Stimulated activated CD8-positive, alpha-beta memory T cell treated with anti-CD3 and anti-CD28 coated beads, Interleukin-2, amount 100 ng/mL, for 1 hour (primary cell): ENCODE measurements at places on chromosomes 1 and 21.

GRCh38 chr1:30051777-30052176 is 671.6 kb downstream of the MATN1 start:
- DNase-seq, result no peak

DNA sequence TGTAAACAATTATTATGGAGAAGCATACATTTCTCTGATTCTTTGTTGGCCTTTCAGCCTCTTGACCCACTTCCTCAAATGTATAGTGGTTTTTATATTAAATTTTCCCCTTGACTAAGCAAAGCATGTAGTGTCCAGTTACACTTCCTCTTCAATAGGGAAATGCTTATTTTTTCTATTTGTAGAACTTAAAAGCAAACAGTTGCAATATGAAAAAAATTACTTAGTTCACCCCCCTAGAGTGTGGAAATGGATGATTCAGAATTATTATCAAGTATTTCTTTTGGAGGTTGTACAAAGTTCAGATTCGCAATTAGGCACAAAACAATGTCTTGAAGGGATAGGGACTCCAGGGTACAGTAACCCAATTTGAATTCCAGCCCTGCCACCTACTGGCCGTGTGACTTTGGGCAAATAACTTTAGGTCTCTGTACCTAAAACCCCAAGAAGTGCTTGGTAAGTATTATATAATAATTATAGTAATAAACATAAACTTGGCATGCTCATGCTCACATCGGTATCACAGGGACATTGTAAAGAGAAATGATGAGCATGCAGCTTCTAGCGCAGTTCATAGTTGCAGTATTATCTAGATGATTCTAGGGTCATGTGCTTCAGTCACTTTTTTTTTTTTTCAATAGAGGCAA is 28.6 kb upstream of the IFNGR2 start:
- peak; percentile 35 for DNase-seq

DNA sequence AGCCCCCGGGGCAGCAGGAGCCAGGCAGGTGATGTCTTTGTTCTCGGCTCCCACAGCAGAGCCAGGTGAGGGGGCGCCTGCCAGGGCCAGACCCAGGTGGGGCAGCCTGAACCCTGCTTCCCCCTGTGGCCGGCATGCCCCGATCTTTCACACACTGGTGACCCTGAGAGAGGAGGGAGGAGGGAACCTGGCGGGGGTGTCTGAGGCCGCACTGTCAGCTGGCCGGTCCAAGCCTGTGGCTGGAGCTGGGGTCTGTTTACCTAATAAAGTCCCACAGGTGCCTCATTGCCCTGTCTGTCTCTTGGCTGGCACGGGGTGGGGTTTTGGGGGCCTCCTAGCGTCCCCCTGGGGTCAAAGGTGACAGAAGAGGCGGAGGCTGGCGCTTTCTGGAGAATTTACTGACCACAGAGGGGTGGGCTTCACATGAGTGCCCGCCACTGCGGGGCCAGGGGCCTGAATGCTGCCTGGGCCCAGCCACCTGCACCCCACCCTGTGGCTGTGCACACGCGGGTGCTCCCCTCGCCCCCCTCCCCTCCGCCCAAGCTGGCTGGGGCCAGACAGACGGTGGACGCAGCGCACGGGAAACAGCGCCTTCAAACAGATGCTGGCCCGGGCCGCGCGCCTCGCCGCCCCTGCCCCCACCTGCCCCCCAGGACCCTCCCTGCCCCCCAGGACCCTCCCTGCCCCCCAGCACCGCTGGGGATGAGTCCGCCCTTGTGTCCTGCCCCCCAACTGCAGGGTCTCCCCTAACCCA is 5.8 kb downstream of the TMEM240 start:
- DNase-seq, result no peak

GRCh38 chr1:155979597-155980343 is 1.4 kb upstream of the ARHGEF2 start:
- DNase-seq, result no peak

DNA sequence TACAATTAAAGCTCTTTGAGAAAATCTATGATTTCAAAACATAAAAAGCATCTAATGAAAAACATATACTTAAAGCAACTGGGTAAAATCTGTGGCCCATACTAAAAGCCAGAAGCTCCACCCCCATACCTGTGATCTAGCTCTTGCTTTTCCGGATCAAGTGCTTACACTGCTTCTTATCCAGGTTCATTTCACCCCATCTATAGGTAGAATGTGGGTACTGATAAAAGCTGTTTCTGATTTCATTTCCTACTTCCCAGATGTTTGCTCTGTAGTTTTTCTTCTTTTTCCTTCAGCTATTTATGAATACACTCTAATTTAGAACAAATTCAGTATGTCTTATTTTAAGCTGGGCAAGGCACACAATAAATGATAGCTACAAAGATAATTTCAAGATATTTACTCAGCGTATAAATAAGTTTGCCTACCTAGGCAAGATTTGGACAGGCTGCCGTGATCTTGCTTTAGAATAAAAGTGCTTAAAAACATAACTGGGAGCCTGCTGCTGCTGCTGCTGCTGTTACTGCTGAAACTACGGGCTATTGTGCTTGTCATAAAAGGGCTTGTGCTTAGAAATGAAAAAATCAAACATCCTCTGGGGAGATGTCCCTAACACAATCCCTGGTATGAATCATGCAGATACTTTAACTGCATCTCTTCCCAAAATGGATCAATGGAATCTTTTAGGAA is 2.1 kb downstream of the SIPA1L2 start:
- no peak for DNase-seq

- DNase-seq, result no peak
These were observed 135.1 kb upstream of the F3 start for GRCh38 chr1:94676686-94677085.

GRCh38 chr1:165840423-165840822 is 13.0 kb downstream of the UCK2 start:
- DNase-seq, result no peak

DNA sequence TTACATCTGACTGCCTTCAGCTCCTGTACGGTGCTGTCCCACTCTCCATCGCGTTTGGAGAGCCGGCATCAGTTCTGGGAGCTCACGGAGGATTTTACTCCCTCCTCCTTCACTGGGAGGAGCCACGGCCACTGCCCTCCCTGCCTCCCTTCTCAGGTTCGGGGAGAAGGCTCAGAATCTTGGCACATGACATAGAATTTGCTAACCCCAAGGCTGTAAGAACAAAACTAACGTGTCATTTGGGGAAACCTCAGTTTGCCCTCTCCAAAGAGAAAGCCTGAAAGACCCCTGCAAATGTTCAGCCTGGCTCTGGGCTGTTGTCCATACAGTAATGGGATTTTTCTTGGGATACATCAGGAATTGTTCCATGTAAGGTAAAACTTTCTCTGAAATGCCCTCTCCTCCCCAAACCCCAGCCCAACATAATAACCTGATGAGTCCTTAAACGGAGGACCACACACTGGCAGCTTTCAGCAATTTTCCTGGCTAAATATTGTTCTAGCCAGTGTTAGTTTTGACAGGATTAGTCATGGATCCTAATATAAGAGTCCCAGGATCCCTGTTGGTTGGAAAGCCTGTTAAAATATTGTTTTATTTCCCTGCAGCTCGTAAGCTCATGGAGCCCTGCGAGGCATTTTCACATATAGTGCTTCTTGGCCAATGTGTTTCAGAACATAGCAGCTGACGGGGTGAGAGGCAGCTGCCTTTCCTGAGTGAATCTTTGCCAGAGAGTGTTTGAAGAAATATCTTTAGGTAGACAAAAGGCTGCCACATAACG is 98.8 kb downstream of the RHOU start:
- DNase-seq, result no peak

- no peak for DNase-seq
These were observed 173.2 kb upstream of the ATP1B1 start for GRCh38 chr1:168933141-168933805.

DNA sequence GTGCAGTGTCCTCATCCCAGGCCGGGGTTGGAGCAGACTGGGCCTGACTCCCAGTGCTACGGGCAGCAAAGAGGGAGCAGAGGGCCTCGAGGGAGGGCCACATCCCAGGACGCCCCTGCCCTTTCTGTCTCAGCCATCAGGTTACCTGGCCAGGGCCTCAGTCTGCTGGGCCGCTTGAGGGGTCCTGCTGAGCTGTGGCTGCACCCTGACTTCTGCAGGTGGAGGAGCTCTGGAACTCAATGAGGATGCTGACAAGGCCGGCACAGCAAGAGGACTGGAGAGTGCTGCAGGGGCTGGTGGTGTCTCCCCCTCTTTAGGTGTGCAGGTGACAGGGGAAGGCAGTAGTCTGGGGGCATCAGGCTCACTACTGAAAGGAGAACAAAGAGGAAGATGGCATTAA is 3.3 kb downstream of the ZNF692 start:
- no peak for DNase-seq

GRCh38 chr1:172277275-172277674 is 143.2 kb upstream of the C1orf105 start:
- no peak for DNase-seq

- DNase-seq, result no peak
These were observed 24.9 kb downstream of the ETNK2 start for GRCh38 chr1:204126956-204127355.

- DNase-seq, result no peak
These were observed 80.5 kb upstream of the RALGPS2 start for GRCh38 chr1:178644308-178645120.

GRCh38 chr1:189939967-189940366 is 537.7 kb downstream of the BRINP3 start:
- DNase-seq, result no peak

- no peak for DNase-seq
These were observed 31.6 kb downstream of the UTS2 start for GRCh38 chr1:7821282-7821681.

- DNase-seq, result no peak
These were observed 2.0 kb upstream of the GJC2 start for GRCh38 chr1:228147768-228148167.

GRCh38 chr21:38660333-38661196 is 145.2 kb upstream of the ETS2 start:
- DNase-seq, result no peak
